ENCODE measurements at places on chromosomes 1 and 21.

DNA sequence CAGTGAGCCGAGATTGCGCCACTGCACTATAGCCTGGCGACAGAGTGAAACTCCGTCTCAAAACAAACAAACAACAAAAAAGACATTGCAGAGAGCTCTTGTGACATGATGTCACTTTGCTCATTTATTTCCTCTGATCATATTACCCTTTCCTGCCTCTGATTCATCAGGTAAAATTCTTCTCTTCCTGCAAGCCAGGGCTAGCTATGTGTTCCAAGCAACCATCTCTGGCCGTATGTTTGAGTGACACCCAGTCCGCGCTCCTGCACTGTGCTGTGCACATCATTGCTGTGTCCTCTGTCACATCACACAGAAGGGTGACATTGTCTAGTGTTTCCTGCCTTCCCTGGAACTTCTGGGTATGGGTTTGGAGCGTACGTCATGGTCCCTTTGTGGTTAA, 251.3 kb downstream of the PCP4 start:
- DNase-seq, result peak; percentile 23

DNA sequence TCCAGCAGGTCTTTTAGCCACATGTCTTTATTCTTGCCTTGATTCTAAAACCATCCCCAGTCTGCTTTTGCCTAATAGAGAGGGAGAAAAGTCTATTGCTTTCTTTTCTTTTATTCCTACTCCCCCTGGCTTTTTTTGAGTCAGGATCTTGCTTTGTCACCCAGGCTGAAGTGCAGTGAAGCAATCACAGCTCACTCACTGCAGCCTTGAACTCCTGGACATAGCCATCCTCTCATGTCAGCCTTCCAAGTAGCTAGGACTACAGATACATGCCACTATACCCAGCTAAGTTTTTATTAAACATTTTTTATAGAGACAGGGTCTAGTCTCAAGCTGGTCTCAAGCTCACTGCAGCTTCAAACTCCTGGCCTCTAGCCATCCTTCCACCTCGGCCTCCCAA, 72.5 kb upstream of the PAXBP1 start:
- no peak for DNase-seq

DNA sequence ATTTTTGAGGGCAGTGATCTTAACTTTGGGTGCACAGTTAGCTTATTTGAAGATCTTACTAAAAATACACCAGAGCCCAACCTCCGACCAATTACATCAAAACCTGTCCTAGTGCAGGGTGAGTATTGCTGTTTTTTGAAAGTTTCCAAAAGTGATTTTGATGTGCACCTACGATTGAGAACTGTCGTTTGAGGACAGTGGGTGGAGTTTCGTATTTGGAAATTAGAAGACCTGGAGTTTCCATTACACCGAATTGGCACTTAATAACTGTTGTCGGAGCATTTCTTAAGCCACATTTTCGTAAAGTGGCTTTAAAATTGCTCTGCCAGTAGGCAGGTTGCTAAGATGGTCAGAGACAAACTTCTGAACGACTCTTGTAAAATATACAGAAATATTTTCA, 1.1 kb downstream of the SOD1 start:
- DNase-seq, result no peak

- no peak for DNase-seq
Measured at GRCh38 chr1:110639724-110640386, 33.7 kb upstream of the KCNA2 start.

- DNase-seq, result no peak
Measured at GRCh38 chr1:37947364-37947763, 511 bp upstream of the INPP5B start.

DNA sequence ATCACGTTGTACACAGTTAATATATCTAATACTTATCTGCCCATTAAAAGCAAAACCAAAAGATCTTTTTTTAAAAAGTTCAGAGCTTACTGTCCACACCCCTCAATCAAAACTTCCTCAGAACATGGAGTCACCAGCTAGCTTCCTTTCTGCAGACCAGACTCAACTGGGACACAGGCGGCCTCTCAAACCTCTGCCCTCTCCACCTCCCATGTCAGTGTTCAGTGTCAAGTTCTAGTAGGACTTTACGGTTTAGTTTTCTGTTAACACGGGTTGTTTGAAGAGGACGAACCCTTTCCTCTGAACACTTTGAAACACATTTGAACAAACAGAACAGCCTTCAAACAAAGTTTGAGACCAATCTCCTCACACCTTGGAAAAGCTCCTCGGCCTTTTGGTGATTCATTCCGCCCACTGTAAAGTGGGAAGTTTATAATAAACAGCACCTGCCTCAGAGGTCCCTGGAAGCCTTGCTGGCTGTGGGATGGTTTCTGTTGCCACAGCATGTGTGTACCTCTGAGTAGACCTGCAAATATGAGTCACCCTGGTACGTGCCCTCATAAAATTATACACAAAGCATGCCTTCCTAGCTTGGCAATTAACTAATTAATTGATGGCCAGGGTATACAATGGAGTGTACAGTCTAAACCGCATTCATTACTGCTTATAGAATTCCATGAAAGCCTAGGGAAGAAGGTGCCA, 48.4 kb upstream of the SIPA1L2 start:
- no peak for DNase-seq

DNA sequence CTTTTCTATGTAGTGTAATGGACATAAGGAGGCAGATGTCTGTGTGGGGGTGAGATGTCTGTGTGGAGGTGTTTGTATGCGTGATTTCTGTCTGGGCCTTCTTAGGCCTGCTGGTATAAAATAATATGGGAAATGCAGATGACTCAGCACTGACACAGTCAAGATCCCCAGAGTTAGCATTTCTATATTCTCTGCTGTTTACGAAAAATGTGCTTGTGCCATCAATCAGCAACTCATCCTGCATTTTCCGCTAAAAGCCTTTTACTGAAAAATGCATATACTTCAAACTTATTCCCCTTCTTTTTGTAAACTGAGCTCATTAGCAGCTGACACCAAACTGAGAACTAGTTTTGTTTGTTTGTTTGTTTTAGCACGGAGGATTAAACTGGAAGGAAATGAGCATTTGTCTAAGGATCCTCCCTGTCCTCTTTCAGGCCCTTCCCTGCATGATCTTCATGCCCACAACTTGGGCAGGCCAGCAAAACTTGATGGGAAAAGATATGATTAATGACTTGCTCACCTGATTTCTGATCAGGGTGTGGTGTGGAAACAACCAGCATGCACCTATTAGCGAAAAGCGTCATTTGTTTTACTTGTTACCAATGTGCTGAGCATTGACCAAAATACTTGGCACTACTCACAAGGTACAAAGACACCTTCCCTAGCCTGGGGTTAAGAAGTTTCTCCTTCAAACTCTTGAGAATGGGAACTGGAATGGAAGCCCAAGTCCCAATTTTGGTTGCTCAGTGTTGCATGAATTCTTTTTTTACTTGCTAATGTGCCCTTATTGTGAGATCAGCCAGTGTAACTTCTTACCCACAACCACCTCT, 77.4 kb downstream of the NDUFS5 start:
- DNase-seq, result no peak

GRCh38 chr1:110426854-110427253, 19.4 kb upstream of the LAMTOR5 start:
- DNase-seq, result no peak

GRCh38 chr1:185450917-185451316, 133.9 kb upstream of the IVNS1ABP start:
- no peak for DNase-seq

DNA sequence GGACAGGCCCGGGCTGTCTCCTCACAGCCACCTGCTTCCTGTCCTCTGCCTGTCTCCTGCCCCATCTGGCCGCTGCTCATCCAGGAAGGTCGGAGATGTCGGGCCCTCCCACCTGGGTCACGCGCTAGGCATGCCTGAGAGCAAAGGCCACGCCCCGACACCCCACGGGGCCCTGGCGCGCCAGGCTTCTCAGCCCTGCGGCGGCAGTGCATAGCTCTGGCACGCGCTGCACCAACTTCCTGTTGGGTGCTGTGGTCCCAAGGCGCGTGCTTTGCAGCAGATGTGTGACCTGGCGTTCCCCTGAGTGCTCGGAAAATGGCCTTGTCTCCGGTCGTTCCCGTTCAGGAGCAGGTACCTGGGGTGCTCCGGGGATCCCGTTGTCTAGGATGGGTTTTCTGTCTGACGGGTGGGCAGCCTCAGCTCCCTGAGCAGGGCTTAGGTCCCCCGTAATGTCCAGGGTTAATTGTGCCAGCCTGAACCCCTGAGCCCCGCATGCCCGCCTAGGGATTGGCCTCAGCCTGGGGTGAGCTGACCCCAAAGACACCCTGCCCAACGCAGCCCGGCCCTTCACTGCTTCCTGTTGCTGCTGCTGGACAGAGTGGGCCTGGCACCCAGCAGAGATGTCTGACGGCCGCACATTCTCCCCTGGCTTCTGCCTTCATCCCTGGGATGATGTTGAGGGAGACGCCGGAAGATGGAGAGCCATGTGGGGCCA, 19.4 kb upstream of the KCNAB2 start:
- no peak for DNase-seq

DNA sequence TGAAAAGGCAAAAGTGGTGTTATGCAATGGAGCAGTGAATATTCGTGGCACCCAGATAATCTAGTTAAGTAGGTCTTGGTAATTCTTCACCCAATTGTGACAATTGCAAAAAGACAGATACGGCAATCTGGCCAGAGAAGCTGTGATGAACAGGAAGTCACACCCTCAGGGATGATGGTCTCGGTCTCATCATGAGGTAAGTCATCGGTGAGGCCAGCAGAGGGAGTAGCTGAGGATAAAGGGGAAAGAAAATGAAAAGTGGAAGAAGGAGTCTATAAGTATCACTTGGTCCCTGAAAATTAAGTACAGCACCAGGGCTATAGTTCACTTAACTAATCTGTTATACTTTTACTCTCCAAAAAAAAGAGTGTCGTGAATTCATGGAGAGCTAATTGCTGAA, 258.8 kb upstream of the NCAM2 start:
- DNase-seq, result no peak

GRCh38 chr1:51445351-51446090, 73.5 kb downstream of the EPS15 start:
- DNase-seq, result no peak
